ENCODE measurements at places on chromosomes 12 and 14.

GRCh38 chr12:15393995-15394394, 71.7 kb downstream of the PTPRO start:
- no peak for DNase-seq

- no peak for DNase-seq
Observed at GRCh38 chr14:55754871-55755270, 174.9 kb downstream of the KTN1 start.

GRCh38 chr12:59654061-59654460, 58.2 kb downstream of the SLC16A7 start:
- DNase-seq = no peak

GRCh38 chr12:57216014-57216911, at the start of gene NXPH4:
Gene NXPH4 (plus strand): TSS chr12:57216794. CDS start chr12:57216970, 176 bp downstream.
- DNase-seq = no peak

DNA sequence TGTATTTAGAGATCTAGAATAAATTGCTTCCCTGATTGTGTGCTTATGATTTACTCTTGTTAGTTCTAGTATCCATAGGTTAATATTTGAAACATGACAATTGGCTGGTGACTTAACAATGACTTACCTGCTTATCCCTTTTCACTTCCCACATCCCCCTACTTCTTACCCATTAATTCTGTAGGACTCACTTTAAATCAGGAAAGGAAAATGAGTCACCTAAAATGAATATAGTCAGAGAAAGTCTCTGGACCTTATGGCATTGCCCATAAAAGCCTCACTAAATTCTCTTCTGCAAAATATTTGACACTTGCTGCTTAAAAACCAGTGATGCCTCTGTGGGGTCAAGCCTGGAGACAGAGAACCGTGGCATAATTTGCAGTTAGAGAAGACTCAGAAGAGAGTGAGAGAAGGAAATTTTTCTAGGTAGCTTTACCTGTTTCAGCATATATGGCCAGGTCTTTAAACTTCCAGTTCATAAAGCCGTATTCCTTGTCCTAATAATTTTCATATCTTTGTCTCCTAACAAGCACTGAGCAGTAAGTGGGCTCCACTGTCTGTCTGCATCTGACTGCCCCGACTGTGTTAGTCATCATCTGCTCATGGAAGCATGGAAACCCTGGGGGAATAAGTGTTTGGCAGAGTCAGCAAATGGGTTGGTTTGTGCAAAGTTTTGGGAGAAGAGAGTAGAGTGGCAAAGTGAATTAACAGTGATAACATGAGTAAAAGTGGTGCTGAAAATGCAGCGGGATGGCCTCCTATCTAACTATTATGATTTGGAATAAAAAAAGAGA, 294.4 kb downstream of the AKAP6 start:
- DNase-seq = no peak

All from fibroblast of villous mesenchyme (primary cell).